ENCODE measurements at places on chromosomes 5 and 9.
A peak's percentile ranks its signal among the peaks of the same experiment; 100 is the strongest.

- H3K27me3 ChIP-seq, result no peaks in the 10 kb centered on the region
- H3K27ac ChIP-seq, result no peak overlapping the region
- no peaks in the 10 kb centered on the region for H3K4me1 ChIP-seq
- H3K36me3 ChIP-seq, result peaks cover 47% of the 10 kb centered on the region
- H3K4me3 ChIP-seq, result no peak overlapping the region
- no peak for DNase-seq
These were observed 42.4 kb downstream of the LRSAM1 start for GRCh38 chr9:127493592-127494303.

GRCh38 chr9:270657-271237 lies 56.1 kb downstream of the DOCK8 start:
- no peaks in the 10 kb centered on the region for H3K36me3 ChIP-seq
- H3K27me3 ChIP-seq, result no peaks in the 10 kb centered on the region
- no peaks in the 10 kb centered on the region for H3K4me1 ChIP-seq
- DNase-seq, result no peak
- no peak overlapping the region for H3K27ac ChIP-seq

DNA sequence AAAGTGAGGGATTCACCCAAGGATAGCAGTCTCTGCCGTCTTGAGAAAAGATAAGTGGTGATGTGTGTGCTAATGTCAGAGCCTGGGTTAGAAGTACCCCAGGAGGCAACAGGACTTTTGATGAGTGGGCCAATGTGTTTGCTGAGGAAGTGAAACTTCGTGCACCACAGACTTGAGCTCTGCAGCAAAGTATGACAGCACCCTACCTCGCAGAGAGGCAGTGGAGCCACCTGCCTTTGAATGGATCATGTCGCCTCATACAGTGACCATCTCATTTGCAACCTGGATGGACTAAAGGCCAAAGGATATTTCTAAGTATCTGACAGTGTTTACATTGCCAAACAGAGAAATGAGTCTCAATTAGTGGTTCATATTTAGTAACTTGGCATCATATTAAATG lies 593.9 kb upstream of the GRAMD2B start:
- H3K27me3 ChIP-seq, result no peaks in the 10 kb centered on the region
- DNase-seq, result no peak
- H3K36me3 ChIP-seq, result no peaks in the 10 kb centered on the region
- no peaks in the 10 kb centered on the region for H3K4me1 ChIP-seq
- no peak overlapping the region for H3K27ac ChIP-seq

GRCh38 chr9:114902786-114903524 lies 27.4 kb downstream of the TNFSF8 start:
- peaks cover 2% of the 10 kb centered on the region for H3K36me3 ChIP-seq
- no peak overlapping the region for H3K4me3 ChIP-seq
- H3K4me1 ChIP-seq, result peaks cover 9% of the 10 kb centered on the region
- peak; percentile 62 for DNase-seq
- H3K27me3 ChIP-seq, result no peaks in the 10 kb centered on the region

DNA sequence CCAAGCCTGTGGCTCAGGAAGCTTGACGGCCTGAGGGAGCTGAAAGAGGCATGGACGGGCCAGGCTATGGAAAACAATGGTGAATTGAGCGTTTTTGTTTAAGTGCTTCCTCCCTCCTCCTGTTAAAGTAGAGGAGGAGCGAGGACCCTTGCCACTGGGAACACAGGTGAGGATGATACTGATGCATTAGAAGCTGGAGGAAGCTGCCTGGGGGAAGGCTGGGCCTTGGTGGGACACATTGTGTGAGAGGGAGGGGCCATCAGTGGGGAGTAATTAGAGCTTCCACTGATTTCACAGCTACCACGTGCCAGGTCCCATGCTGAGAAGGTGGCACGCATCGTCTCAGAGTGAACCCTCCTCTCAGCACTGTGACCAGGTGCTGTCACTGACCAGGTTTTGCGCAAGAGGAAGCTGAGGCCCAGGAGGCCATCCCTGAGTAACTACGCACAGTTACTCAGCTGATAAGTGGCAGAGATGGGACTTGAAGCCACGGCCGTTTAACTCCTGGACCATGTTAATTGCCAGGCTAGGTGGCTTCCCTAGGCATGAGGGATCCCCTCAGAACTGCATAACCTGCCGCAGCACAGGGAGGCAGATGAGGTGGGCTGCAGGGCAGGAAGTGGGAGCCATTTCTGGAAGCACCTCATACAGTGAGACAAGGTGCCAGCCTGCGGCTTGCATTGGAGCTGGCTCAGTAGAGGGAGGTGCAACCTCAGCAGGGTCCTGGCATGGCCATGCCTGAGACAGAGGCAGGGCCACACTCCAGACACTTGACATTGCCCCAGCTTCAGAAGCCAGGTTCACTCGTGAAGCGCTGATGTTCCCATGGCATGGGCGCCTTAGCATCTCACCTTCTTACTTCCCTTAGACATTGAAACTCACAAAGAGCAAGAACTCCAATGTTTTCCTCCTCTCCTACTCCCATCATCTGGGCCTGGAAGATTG lies 195.3 kb upstream of the MVB12B start:
- H3K4me3 ChIP-seq, result peak overlapping the region; percentile 10
- no peaks in the 10 kb centered on the region for H3K27me3 ChIP-seq
- DNase-seq, result no peak
- H3K27ac ChIP-seq, result no peak overlapping the region
- H3K4me1 ChIP-seq, result no peaks in the 10 kb centered on the region

Measured in trophoblast cell (in vitro differentiated cells and primary cell).